ENCODE measurements at places on chromosomes 3 and 15.

DNA sequence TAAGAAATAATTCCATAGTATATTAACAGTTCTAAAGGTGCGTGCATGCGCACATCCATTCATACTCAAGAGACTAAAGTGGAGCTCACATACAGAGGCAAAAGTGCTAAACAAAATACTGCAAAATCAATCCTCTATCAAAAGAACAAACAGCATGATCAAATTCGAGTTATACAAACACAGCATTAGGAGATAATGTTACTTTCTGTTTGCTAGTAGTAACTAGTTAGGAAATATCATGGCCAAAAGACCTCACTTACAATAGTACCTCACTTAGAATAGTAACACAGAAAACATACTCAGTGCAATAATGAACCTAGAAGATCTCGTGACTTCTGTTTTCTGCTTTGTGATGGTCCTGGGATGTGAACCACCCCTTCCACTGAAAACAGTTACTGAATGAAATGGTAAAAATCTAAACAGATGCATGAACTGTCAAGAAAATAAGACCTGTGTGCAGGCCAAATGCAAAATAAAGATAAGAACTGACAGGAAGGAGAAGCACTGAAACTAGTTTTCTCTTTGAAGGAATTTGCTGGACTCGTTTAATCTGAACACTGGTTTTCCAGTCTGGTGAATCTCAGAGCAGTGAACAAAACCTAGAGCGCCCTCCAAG is 20.9 kb upstream of the CEMIP start:
- DNase-seq = no peak

GRCh38 chr15:88981244-88982215 is 68.4 kb upstream of the MFGE8 start:
- no peak for DNase-seq

DNA sequence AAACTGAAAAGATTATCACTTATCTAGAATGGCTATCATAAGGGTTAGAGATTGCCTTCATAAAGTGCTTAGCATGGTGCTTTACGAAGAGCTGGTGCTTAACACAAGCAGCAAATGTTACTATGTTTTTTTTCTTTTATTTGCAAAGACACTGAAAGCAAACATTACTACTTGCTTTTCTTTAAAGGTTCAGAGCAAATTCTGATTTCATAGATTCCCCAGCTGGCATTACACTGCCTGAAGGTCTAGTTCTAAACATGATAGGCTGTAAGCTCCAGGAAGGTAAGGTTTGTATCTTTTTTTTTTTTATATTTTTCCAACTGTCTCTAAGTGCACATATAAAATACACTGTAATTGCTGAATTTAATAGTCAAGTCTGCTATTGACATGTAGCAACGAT is 71.9 kb downstream of the UQCC5 start:
- no peak for DNase-seq

DNA sequence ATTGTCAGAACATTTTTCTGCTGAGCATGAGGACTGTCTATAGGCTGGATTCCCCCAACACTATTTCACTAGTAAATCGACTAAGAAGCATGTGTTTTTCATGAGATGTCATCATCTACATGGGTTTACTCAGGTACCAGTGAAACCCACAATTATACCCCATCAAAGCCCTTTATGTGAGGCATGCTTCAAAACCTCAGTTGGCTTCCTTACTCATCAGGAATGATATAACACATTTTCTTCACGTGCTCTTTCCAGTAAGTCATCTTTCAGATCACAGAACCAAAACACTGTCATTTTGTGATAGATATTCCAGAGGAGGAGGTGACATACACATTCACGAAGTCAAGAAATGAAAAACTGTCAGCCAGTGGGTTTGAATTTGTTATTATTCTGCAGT is 116.5 kb downstream of the ANO10 start:
- DNase-seq = no peak

DNA sequence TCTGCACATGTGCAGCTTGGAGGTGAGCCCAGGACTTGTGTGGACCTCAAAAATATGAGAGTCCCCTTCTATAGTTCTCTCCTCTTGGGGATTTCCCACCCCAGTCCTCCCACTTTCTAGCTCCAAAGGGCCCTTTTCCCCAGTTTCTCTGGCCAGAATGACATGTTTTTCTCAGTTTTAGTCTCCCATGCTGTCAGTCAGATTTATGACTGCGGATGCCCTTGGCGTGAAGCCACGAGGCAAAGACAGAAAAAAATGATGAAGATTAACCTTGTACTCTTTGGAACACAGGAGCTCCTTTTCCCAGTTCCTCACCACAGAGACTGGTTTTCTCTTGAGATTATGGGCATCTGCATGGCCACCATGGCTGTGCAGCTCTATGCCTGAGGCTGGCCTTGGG is 72.0 kb upstream of the TTBK2 start:
- DNase-seq = no peak

DNA sequence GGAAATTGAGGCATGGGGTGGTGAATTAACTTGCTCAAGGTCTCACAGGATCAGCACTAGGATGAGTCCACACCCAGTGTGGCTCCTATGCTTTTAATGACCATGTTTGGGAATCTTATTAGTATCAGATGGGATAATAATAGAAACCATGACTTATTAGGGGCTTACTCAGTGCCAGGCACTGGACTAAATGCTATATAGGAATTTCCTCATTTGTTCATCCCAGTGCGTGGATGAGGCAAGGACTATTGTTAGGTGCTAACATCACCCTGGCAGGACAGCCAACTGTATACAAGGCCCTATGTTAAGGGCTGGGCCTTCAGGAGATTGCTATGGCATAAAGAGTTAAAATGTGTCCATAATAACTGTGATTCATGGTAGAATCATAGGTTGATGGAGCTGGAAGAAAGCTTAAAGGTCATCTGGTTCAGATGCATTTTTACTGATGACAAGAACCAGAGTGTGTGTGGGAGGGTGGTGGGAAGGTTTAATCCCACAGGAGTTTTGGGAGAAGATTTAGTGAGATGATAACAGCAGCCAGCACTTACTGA is 4.7 kb upstream of the FEM1B start:
- no peak for DNase-seq

- no peak for DNase-seq
Observed at GRCh38 chr3:168806871-168807270, 711.1 kb upstream of the GOLIM4 start.

- DNase-seq = no peak
Observed at GRCh38 chr3:191330530-191331048, 263 bp upstream of the UTS2B start.

- DNase-seq = no peak
Observed at GRCh38 chr3:194312186-194312742, 38.9 kb downstream of the CPN2 start.
